Karpas-422 (cell line): ENCODE measurements at places on chromosomes 5 and 9. TPM values are rescaled to one million over a fixed set of nuclear protein-coding genes. Genes with fewer than 3 reads are reported as not detected.

GRCh38 chr9:126991183-126991582 is 76.6 kb downstream of the RALGPS1 start:
- DNase-seq: no peak

- no peak for DNase-seq
These were observed 70.3 kb upstream of the RARS1 start for GRCh38 chr5:168415971-168416370.

DNA sequence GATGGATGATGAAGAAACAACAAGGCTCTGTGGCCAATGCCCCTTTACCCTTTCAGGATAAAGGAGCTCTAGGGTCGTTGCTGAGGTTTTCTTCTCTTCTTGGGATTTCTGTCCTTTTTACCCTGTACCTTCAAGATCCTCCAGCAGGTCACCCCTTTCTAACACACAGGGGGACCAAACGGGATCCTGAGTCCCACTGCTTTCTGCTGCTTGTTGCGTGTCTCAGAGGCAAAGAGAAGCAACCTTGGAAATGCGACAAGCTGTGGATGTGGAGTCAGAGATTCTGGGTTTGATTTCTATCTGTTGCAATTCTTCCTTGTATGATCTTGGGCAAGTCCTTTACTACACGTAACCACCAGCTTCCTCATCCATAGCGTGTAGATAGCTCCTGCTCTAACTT is 20.5 kb downstream of the GLRA1 start:
- DNase-seq: no peak

- no peak for DNase-seq
These were observed 44.6 kb upstream of the TMC1 start for GRCh38 chr9:72476617-72477437.

GRCh38 chr9:124280176-124280691 is 22.5 kb downstream of the NEK6 start:
- no peak for DNase-seq

- DNase-seq: no peak
These were observed 404.9 kb upstream of the ADAMTS16 start for GRCh38 chr5:4735261-4735660.

GRCh38 chr5:58961631-58962280 is 378.9 kb downstream of the RAB3C start:
- DNase-seq: no peak

DNA sequence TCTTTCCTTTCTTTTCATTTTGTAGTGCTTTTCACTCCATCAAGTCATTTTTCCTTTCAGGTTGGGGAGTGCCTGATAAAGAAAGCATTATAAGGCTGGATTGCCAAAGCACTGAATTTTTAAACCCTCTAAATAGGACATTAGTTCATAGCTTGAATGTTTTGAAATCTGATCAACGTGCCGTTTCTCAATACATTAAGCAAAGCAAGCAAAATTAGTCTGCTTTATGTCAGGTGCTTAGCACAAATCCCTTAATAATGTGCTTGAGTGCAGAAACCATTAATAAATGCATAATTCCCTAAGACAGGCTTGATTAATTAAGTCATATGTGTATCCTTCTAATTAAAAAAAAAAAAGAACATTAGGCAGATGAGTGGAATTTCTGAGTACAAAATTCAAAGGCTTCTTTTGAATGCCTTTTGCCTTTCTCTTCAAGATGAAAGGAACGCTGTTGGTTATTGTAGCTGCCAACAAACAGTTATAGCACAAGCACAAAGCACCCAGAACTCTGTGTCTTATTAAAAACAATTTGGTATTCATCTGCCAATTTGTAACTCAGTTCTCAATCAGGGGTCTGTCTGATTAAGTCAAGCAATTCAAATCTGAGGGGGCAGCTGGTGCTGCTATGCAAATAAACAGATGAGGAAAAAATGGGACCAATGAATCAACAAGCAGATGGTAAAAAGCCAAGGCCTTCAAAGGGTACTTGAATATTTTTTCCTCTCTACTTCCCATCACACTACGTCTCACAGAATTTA is 233.7 kb downstream of the TLE1 start:
- no peak for DNase-seq

- DNase-seq: no peak
These were observed 297.4 kb downstream of the ENC1 start for GRCh38 chr5:74342948-74343682.

GRCh38 chr5:159273923-159274322 is 10.8 kb downstream of the UBLCP1 start:
- DNase-seq: no peak

DNA sequence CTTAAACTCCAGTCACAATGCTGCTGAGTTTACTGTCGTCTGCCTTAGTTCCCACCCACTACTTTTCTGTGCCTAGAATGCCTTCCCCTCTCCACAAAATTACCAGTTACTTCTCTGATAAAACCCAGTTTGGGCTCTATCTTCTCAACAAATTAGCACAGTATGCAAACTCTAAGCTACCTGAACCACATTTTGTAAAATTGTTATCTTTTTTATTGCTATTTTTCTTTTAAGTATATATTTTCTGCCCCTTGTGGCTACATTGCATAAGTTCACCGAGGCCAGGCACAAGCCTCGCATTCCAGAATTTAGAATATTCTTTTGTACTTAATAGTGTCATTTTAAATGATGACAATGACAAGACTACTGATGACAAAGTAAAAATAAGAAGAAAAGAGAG is 60.0 kb downstream of the POU5F2 start:
- DNase-seq: no peak

- no peak for DNase-seq
These were observed 195.0 kb downstream of the KIAA0825 start for GRCh38 chr5:94423411-94423810.

- DNase-seq: peak; percentile 83
These were observed 42.1 kb upstream of the GPR21 start for GRCh38 chr9:122991370-122991830.

DNA sequence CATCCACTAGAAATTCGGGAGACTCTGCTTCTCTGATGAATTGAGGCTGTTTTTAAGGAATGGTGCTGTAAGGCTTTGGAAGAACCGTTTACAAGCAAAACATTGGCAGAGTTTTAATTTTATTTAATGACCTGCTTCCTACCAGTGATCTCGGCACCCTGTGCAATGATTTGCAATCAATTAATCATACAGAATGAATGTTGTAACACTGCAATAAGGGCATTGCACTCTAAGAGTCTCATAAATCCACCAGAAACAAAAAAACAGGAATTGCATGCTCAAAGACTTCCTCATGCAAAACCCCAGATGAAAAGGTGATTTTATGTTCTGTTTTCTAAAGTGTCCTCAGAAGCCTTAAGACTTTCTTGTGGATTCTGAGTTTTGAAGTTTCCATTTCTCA is 295.7 kb downstream of the ARHGEF28 start:
- DNase-seq: no peak

- DNase-seq: no peak
These were observed 129.7 kb upstream of the TMEM161B start for GRCh38 chr5:88398316-88398715.

DNA sequence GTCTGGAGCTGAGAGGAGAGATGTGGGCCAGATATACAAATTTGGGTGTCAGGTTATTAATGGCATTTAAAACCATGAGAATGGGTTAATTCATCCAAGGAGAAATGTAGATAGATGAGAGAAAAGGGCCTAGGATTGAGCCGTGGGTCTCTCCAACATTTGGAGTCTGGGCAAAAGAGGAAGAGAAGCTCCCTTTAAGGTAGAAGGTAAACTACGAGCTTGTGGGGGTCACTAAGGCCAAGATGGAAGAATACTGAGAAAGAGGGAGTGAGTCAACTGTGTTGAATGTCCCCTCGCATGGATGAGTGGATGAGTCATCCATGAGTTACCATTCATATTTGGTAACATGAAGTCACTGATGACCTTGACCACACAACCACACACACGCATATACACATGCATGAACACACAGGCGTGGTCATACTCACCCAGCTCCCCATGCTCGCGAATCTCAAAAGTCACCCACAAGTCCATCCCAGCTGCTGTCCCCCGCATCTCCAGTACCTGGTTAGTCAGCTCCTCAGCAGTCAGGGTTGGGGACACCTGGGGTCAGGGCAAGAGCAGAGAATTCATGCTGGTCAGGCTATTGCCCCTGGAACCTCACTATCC is 6.8 kb upstream of the FCHSD1 start:
- no peak for DNase-seq

DNA sequence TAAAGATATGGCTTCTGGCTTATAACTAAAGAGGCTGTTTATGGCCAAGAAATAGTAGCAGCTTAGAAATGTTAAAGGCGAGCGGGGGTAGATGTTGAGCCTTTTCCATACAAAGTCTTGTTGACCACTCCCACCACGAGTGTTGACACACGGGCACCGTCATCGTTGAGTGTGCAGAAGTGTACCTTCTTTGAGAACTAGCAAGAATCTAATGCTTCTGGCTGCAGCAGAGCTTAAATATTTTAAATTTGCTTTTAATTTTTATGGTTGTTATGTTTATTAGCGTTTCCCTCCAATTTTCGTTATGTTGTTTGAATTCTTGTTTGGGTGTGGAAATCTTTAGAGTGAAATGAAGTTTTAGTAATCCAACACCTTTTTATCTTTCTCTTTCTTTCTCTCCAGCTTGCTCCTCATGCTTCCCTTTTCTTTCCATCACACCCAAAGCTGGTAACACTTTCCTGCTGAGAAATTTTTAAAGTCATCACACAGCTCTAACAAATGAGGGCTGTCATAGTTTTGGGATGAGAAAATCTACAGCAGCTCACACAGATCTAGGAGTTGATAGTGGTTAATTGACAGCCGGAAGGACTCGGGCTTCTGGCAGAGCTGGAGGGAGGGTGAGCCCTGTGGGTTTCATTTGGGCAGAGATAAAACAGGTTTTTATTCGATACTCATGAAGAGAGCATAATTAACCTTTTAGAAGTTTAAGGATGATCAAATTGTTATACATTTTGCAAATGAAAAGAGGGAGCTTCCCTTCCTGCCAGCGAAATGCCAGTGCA is 120.1 kb upstream of the ZNF608 start:
- no peak for DNase-seq

DNA sequence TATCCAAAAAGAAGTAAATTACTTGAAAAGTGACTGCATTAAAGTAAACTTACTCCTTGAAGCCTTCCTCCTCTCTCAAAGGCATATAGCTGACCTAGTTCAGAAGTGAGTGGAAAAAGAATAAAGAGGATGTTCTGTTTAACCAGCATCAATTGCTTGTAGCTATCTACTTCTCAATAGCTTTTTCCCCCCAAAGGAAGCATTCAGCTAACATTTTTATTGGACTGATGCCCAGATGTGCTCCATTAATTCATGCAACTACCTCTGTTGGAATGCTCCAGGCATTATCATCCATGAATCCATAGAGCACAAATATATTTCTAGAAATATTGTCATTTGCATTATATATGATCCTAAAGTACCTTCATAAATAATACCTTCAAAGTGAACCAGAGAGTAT is 132.8 kb downstream of the RASEF start:
- DNase-seq: no peak

DNA sequence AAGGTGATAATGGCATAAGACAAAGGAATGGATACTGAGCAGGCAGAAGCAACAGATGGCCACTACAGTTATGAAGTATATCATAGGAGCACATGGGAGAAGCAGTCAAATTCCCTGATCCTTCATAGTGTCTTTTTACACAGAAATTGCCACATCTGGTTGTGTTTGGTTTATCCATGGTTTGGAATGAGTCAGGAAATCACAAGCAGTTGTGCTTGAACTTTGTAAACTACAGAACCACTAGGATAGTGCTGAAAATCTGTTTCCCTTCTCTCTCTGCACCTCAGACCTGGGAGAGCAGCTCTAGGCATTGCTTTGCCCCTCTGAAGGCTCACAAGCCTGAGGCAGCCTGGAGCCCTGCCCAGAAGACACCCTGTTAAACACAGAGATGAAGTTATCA is 134.0 kb downstream of the DMRT2 start:
- no peak for DNase-seq

DNA sequence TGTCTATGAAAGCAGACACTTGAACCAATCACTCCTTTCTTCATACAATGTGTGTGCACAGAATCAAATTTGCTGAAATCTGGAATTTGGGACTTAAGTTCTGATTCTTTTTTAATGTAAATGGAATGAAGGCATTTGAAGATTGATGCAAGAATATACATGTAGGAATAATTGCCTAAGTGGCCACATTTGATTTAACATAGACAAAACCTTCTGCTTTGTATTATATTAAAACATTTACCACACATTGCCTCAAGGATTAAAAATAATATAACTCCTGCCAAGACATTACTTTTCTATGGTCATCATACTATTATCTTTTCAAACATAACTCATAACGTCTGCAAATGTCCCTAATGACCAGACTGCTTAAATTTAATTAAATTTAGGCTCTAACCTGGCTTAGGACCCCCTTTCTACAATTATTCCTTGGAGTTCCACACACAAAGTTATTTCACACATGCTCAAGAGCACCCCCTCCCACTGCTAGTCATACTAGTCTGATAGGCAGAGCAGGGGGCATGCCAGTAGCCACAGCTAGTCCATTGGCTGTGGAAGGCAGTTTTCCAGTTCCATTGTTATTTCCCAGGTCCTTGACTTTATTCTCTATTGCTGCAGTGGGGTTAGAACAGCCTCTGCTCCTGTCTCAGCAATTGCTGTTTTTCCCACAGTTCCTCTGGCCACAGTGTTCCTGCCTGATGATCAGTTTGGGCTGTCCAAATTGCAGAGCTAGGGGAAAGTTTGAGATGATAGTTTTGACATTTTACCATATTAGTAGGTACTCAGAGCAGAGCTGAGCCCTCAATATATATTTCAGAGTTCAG is 360.6 kb upstream of the GRAMD2B start:
- no peak for DNase-seq

GRCh38 chr9:121816845-121817450 is 165.5 kb downstream of the DAB2IP start:
- DNase-seq: no peak

- no peak for DNase-seq
These were observed 76.6 kb upstream of the ADAMTS16 start for GRCh38 chr5:5063533-5063953.

- DNase-seq: no peak
These were observed 28.6 kb downstream of the LSM11 start for GRCh38 chr5:157772127-157772526.

DNA sequence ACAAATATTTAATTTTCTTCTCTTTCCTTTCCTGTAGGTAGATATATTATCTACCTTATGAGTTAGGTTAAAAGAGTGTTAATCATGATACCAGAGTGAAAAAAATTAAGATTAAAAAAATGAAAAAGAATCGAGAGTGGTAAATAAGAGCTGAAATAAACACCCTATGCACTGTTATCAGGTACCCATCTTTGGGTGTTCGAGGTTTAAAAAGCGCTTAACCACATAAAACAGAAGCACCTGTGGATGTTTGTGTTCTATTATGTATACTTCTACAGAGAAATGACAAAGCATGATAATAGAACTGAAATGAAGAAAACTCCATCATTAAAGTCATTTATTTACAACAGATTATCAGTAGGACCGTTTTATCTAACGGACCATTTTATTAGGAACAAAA is 25.7 kb upstream of the GCNT4 start:
- DNase-seq: no peak

Gene PTGER4
- not detected in 2 replicates for total RNA-seq

Gene AGXT2
- not detected in 2 replicates for total RNA-seq

Gene IL3
- not detected in 2 replicates for total RNA-seq

Gene PCSK5
- total RNA-seq: not detected in 2 replicates

Gene NLN
- 29.1 and 46.5 TPM in 2 replicates for total RNA-seq

Gene FGFR4
- total RNA-seq: 2.4 and 3.6 TPM in 2 replicates

Gene SEMA5A
- not detected in 2 replicates for total RNA-seq

Gene SHOC1
- total RNA-seq: not detected in 2 replicates

Gene SLC36A3
- total RNA-seq: not detected in 2 replicates

Gene OR1Q1
- not detected in 2 replicates for total RNA-seq

Gene ANKRD18B
- not detected in 2 replicates for total RNA-seq

Gene PTGS1
- 0.07 TPM in 1 of 2 replicates, not detected in the other for total RNA-seq

Gene LIX1
- total RNA-seq: not detected in 2 replicates

Gene PCDHGA3
- total RNA-seq: not detected in 2 replicates
